ENCODE measurements at places on chromosomes 13 and 19.

GRCh38 chr19:17673937-17674799, 14.0 kb downstream of the UNC13A start:
- no peak for DNase-seq

DNA sequence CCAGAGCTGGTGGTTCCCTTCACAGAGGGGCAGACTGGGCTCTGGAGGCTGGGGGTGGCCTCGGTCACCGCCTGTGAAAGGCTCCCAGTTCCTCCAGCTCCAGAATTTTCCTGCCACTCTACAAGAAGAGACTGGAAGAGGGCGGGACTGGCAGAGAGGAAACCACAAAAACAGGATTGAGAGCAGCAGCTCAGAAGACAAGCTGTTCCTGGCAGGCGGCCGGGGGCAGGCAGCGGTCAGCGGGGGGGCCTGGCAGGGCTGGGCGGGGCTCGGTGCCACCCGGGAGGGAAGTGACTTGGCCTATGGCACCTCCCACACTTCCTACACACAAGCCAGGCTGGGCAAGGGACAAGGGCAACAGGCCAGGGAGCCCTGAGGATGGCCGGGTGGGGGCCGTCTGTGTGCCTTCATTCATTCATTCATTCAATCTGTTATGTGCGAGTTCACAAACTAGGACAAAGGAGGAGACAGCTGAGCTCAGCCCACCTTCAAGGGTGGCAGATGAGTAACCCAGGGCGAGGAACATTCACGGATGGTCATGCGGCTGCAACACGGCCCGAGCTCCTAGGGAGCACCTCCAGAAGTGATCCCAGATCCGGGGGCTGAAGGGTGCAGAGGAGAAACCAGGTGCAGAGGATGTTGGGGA, 16.9 kb upstream of the BTBD2 start:
- peak; percentile 83 for DNase-seq

DNA sequence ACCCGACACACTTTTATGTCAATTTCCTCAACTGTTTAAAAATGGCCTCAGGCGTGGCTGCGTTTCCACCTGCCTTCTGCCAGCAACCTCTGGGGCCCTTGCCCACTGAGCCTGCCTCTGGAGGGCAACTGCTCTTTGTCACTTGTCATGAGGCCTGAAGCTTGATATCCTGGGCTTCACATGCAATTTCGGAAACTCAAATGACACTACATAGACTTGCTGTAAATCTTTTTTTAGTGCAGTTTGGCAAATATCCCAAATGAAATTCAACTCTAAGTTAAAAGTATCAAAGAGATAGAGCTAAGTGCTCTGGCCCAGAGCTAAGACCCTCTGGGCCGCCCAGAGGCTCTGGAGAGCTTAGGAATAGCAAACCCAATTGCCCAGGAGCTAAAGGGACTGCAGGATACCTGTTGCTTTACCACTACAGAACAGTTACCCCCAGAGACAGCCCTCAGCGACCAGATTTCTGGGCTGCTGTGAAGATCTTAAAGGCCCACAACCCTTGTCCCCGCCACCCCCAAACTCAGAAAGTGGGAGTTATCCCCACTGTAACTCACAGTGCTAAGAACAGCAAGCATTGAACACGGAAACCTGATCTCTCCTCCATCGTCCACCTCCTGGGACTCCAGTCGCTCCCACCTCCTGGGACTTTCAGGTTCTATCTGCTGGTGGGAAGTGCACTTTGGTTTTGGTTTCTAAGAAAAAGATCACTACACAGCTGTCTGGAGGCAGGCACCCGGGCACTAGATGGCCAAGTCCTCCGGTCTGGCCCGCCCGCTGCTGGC, 19.4 kb downstream of the GJA3 start:
- no peak for DNase-seq

DNA sequence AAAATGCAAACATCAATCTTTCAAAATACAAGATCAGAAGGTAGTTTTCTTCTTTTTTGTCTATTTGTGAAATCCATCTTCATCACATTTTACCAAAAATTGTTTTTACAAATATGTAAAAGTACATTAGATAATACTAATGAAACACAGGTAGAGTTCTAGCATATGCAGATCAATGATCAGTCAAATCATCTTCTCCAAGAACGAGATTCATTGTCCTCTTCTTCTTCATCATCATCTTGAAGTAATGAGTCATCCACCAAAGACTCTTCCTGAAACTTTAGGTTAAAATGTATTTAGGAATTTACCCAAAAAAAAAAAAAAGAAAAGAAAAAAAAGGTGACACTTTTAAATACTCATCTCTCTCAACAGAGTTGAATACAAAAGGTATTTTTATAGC, 85.6 kb downstream of the RBM26 start:
- no peak for DNase-seq

- DNase-seq, result peak; percentile 77
Observed at GRCh38 chr13:49214917-49215376, 5.2 kb upstream of the MLNR start.

- DNase-seq, result no peak
Observed at GRCh38 chr13:93235258-93236015, 8.8 kb downstream of the GPC6 start.

GRCh38 chr13:33828431-33829129, 10.6 kb downstream of the RFC3 start:
- DNase-seq, result no peak

DNA sequence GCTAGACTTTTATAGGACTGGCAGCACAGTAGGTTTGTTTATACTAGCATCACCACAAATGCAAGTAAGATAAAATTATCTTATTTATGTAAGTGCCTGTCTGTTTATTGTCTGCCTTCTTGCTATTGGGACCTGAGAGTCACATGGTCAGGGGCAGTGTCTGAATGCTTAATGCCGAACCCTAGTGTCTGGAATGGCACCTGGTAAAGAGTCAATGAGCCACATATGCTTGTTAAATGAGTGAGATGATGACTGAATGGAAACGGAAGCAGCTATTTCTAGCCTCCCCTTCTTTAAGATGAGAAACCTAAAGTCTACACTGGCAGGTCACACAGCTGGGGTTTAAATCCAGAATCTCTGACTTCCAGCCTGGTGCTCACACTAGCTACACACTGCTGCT, 92.2 kb downstream of the STOML3 start:
- no peak for DNase-seq

- no peak for DNase-seq
Observed at GRCh38 chr19:51514866-51515481, 13.4 kb upstream of the SIGLEC12 start.

- no peak for DNase-seq
Observed at GRCh38 chr19:54317108-54317964, 4.4 kb upstream of the LILRA5 start.

GRCh38 chr13:80361298-80361697, 20.4 kb upstream of the SPRY2 start:
- DNase-seq, result no peak

- no peak for DNase-seq
Observed at GRCh38 chr13:79870766-79871165, 389.8 kb downstream of the NDFIP2 start.

DNA sequence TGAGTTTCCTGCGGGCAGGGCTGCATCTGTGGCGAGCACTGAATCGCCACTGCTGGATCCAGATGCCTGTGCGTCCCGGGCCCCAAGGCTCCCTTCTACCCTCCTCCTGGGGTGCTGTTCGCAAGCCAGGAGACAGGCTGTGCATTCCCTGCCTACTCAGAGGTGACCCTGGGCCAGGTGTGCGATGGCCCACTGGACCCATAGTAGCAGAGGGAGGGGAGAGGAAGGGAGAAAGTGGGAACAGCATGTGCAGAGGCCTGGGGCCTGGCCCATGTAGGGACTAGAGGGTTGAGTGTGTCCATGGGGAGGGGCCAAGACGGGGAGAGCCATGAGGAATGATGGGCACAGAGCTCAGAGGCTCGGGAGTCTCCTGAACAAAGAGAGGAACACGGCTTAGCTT, 27.3 kb downstream of the CARM1 start:
- no peak for DNase-seq

DNA sequence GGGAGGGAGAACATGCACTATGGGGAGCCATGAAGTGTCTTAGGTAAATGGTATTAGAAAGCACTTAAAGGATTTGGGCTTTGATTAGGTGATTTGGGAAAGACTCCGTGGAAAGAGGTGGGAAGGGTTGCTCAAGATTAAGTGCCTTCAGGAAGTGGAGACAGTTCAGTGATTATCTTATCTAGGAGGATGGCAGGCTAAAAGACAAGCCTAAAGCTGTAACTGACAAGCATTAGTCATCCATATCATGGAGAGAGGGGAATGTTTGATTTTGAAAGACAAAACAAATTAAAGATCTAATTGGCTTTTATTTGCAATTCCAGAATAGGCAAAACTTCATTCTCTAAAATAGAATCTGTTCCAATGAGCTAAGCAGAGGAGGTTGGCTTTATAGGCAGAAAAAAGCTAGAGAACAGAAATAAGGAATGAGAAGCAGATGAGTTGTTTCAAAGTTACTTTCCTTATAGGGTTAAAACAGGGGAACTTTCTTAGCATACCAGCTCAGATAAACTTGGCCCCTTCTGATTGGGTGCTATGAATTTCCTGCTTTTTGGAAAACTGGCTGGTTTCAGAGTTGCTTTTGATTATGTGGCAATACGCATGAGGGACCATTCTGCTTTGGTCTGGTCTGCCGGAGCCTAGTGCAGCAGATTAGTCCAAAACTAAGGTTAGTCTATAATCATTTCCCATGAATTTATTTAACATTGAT, 1.8 kb upstream of the DIAPH3 start:
- DNase-seq, result no peak

GRCh38 chr19:12800923-12801465, 606 bp downstream of the PRDX2 start:
- DNase-seq, result peak; percentile 73

DNA sequence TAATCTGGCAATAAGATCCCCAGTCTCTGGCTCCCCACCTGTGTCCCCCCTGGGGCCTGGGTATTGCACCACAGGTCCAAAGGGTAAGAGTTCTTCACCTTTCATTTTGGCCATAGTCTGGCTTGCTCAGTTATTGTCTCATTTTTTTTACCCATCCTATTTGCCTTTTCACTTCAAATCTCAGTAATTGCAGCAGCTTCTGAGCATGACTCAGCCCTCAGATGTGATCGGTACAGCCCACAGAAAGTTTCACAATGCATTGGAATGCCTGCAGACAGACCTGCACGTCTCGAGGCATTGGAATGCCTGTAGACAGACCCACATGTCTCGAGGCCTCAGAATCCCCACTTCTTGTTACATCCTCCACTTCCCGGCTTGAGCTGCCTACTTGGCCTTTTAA, 173.6 kb downstream of the NUFIP1 start:
- DNase-seq, result no peak

GRCh38 chr13:30039511-30039911, 189.1 kb upstream of the UBL3 start:
- no peak for DNase-seq

- DNase-seq, result no peak
Observed at GRCh38 chr13:80047406-80047805, 293.5 kb downstream of the SPRY2 start.

DNA sequence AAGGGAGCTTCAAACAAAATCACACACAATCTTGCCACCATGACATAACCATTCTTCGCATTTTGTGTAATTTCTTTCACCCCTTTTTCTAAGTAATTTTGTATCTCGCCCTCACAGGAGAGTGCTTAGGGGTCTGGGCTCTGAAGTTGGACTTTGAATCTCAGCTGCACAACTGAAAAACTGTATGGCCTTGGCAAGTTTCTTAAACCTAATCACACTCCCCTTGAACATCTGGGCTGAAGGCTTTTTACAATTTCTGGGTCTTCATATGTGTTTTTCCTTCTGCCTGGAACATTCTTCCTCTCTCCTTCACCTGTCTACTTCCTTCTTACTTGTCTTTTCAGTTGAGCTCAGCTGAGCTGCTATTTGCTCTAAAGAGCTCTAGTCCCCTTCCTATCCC, 24.3 kb upstream of the CPB2 start:
- DNase-seq, result no peak

GRCh38 chr19:4553775-4554174, 5.7 kb downstream of the SEMA6B start:
- no peak for DNase-seq

DNA sequence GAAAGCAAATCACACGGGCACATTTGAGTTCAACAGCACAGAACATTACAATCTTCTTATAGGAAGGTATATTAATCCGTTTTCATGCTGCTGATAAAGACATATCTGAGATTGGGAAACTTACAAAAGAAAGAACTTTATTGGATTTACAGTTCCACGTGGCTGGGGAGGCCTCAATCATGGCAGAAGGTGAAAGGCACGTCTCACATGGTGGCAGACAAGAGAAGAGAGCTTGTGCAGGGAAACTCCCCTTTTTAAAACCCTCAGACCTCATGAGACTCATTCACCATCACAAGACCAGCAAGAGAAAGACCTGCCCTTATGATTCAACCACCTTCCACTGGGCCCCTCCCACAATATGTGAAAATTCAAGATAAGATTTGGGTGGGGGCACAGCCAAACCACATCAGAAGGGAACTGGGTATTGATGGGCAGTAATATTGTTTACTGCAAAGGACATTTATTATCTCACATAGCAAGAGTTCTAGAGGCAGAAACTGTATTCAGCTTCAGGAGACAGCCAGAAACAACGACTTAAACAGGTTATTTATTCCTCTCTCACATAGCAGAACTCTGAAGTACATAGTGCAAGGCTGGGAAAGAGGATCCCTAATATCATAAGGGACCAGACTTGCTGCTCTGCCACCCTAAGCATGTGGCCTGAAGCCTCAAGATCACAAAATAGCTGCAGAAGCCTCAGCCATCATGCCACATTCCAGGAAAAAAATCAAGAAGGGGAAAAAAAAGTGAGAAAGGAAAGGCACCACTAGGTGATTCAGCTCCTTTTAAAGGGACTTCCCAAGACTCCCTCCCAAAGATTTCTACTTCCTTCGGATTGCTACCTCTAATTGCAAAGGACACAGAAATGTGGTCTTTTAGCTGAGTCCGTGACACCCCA, 23.1 kb downstream of the FXYD5 start:
- DNase-seq, result peak; percentile 34

DNA sequence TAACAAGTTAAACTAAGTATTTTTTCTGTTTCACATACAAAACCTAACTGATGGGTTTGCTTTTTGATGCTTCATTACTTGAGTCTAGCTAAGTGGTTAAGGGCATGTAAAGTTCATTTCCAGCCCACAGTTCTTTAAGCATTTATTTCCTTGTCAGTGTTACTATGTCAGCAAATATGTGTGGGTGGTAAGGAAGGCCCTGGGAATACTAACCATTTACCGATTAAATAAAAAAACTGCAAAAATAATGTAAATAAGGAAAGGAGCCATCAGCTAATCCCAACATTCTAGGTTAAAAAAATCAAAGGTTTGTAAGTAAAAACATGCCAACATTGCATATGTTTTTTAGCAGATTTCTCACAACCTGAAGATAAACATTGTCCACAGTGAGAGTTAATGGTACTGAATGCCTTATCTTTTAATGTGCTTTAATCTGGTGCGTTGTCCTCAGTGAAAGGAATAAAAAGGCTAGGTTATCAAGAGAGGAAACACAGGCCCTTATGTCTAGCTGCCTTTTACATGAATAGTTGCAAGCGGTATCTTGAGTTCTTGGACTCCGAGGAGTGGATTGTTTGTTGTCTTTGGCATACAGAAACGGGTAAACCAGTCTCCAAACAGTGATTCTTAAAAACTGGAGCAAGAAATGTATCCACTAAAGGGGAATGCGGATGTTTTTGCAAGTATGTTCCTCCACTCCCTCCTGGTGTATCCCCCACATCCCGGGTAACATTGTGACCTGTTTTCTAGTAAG, 949.6 kb upstream of the SLC10A2 start:
- no peak for DNase-seq

GRCh38 chr13:110916301-110917142, 1.7 kb upstream of the ANKRD10 start:
- DNase-seq, result no peak

Data from activated effector memory CD4-positive, alpha-beta T cell treated with anti-CD3 and anti-CD28 coated beads, Interleukin-2, amount 50 U/mL, for 16 hours (primary cell).